Stimulated activated CD8-positive, alpha-beta memory T cell treated with anti-CD3 and anti-CD28 coated beads, Interleukin-2, amount 100 ng/mL, for 48 hours (primary cell): ENCODE measurements at places on chromosomes 16 and 17.
A peak's percentile ranks its signal among the peaks of the same experiment; 100 is the strongest.

- DNase-seq: no peak
Measured at GRCh38 chr16:50151756-50152155, 1.4 kb upstream of the TENT4B start.

DNA sequence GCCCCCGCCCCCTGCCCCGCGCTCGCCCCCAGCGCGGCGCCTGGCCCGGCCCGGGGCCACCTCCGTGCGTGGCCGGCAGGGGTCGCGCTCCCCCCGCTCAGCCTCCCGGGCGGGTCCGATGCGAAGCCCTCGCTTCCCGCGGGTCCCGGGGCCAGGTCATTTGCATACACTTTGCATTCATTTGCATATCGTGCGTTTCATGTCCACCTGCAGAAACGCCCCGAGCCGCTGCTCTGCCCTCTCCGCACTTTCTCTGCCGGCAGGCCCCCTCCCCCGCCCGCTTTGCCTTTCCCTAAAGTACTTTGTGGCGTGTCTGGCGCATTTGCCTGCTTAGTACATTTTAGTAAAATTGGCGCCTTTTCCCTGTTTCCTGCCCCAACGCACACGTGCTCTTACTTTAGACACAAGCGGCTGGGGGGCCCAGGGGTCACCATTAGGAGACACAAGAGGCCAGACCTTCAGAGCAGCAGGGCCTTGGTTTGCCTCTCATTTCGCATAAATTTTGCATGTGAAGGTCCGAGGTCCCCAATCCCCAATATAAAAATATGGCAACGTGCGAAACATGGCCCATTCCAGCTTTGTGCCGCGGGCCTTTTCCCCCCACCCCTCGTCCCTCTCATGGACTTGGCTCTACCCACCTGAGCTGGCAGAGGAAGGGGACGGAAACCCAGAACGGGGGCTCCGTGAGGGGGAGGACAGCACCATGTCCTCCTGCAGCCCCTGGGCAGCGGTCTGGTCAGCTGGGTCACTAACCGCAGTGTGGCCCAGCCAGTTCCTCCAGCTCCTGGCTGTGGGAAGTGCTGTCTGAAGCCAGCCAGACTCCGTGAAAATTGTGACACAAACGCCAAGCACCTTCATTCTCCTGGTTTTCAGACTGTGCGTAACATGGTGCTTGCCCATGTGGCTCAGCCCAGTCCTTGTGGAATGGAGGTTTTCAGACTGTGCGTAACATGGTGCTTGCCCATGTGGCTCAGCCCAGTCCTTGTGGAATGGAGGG is 34.8 kb downstream of the CBFA2T3 start:
- DNase-seq: peak; percentile 49

- no peak for DNase-seq
Measured at GRCh38 chr17:71378741-71379140, 742.1 kb upstream of the SOX9 start.

DNA sequence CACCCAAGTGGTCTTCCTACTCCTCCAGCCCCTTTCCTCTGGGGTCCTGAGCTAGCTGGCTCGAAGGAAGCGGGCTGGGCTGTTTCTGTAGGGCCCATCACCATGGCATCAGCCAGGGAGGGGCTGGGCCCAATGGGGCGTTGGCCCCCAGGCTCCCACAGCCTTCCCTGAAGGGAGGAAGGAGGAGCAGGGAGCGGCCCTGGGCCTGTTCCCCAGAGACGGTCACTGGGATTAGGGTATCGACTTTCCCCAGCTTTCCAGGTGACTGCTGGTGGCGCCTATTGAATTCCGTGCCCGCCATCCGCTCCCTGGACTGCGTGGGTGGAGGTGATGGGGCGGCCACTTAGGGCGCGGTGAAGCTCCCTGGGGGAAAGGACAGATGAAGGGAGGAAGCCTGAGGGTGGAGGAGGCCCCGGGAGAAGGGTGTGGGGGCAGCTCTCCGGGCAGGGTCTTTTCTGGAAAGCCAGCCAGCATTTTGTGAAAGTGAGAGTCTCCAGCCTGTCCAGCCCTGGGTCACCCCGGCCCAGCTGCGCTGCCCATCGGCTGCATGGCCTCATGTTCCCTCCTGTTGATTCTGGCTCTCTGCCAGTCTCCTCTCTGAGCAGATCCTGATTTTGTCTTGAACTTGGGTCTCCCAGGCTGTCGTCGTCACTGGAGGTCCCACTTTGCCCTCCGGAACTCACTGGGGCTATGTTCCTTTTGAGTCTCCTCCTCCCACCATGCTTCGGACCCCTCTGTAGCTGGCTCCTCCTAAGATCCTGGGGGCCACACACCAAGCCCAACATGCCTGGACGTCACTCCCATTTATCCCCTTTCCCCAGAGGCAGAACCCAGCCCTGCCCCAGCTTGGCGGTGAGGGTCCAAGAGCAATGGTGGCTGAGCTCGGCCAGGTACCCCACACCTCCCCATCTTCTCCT is 9.8 kb downstream of the NHERF1 start:
- DNase-seq: no peak

GRCh38 chr16:19001788-19002187 is 18.1 kb downstream of the TMC7 start:
- DNase-seq: no peak

DNA sequence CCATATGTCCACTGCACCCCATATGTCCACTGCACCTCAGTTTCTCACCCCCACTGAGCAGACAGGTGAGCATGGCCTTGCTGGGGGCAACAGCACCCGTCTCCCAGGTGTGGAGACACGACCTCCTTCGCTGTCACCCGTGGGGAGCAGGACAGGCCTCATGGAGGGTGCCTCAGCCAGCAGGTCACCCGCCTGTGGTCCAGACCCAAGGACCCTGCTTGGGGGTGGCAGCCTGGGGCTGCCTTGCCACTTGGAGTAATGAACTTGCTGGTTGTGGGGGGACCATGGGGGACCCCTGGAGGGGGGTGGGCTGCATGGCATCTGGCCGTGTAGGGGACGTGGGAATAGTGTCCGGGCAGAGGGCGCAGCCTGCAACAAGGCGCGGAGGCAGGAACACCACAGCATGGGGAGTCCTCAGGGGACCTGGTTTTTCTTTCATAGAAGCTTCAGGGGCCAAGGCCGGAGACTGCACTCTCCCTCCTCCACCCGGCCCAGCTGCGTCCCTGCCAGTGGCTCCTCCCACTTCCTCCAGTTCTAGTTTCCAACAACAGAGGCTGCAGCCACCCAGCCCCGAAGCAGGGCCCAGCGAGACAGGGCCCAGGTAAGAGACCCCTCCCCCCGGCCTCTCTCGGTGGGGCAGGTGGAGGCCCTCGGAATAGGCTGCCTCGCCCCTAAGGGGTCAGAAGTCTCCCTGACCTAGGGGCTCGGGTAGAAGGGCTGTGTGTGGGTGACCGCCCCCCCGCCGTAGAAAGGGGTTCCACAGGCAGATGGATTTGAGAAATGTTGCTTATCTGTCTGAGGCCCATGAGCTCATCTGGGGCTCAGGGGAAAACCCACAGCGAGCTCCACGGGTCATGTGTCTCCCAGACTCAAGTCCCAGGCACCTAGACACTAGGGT is at the start of gene NHLRC4:
NHLRC4 (plus strand) TSS at position 531 of the 898 bp plus-strand sequence. CDS start 1,043 bp downstream, outside the sequence.
- DNase-seq: no peak

DNA sequence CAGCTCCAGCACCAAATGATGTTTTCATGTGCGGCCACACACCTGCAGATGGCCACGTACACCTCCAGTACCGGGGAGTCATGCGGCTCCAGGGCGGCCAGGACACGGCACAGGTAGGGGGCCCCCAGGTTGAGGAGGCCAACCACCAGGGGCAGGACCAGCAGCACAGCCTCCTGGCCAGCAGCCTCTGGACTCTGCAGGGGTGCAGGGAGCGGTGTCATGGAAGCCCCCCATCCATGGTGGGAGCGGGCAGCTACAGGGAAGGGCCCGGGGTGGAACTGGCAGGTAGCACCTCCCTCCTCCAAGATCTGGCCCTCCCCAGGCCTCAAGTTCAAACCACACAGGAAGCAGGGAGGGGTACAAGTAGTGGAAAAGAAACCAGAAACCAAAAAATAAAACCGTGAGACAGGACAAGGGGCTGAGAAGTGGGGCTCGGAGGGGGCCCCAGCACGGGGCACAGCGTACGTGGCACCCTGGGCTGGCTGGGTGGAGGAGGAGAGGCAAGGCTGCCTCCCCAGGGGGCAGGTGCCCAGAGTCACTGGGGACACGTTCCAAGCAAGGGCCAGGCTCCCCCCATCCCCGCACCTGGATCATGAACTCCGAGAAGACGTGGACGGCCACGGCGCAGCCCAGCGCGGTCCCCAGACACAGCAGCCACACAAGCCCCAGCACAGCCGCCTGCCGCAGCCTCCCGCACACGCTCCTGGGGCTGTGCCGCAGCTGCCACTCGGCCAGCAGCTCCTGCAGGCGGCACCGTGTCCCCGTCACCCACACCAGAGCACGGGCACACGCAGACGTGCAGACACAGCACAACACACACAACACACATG is 7.4 kb downstream of the TMC6 start:
- DNase-seq: no peak

DNA sequence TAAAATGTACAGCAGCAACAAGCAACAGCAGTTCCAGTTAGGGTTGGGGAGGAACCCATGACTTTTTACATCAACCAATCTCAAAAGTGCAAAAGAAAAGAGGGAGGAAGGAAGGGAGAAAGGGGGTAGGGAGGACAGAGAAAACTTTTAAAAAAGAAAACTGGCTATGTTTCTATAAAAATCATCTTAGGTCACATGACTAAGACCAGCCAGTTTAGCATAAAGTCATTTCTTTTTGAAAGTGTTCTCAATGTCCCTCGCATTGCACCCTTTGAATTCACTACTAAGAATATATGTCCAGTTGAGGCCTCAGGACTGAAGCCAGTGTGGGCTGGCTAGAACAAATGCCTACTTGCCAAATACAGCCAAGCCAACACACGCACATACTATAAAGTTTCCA is 28.9 kb downstream of the DCUN1D3 start:
- no peak for DNase-seq

- no peak for DNase-seq
Measured at GRCh38 chr16:4370570-4371356, 885 bp upstream of the VASN start.

DNA sequence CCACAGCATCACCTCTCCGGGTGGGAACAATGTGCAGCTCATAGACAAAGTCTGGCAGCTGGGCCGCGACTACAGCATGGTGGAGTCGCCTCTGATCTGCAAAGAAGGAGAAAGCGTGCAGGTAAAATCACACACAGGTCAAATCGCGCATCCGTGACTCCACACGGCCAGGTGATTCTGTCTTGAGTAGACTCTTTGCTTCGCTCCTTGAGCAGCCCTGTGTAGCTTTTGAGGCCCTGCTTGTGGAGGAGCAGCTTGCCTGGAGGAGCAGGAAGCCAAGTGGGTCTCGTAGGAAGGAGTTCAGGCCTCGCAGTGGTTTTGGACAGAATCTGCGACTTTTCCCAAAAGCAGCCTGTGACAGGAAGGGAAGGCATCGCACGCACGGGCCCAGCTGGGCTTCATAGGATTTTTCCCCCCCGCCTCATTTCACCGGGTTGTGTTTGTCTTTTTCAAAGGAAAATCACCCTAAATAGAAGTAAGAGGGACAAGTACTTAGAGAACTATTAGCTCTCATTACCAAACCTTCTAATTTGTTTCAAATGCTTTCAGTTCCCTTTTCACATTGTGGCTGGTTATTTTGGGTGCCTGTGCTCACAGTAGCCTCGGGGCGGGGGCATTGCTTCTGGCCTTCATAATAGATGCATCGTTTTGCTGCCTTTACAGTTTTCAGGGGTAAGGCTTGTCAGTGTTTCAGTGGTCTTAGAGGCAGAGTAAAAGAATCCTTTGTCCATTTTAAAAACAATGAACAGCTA is 71.5 kb downstream of the SEC14L1 start:
- DNase-seq: no peak
